Right ventricle myocardium superior (tissue), 1 donor: ENCODE measurements at places on chromosomes 1 and 21. TPM values are rescaled to one million over a fixed set of nuclear protein-coding genes. Genes with fewer than 3 reads are reported as not detected.

ENO1 gene
- total RNA-seq = 136 TPM

DNA sequence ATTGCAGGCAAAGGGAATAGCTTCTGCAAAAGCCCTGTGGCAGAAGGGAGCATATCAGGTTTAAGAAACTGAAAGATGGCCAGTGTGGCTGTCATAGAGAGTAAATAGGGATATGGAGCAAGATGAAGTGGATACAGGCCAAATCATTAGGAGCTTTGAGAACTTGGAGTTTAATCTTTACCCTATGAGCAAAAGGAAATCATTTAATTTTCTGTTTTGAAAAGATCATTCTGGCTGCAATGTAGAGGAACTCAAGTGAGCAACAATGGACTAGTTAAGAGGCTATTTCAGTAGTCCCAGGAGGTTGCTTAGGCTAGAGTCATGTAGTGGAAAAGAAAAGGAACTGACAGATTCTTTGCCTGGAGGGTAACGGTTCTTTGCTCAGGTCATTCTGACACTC is 47.2 kb downstream of the RAP1A start:
- DNase-seq = no peak

DNA sequence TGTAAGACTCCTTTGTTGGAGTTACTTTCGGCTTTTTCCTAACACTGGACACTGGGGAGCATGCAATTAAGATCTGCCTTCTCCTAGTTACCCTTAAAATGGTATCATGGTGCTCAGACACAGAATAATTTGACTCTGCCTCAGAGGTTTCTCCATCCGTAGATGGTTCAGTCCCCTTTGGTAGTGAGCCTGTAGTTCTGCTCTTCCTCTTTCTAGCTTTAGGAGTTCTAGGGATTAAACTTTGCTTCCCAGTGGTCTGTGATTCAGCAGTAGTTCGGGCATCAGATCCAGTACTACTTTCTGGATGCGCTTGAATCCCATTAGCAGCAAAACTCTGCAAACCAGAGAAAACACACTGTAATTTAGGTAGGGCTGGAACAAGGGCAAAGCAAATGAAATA is 1.5 kb downstream of the DNTTIP2 start:
- DNase-seq = no peak

DNA sequence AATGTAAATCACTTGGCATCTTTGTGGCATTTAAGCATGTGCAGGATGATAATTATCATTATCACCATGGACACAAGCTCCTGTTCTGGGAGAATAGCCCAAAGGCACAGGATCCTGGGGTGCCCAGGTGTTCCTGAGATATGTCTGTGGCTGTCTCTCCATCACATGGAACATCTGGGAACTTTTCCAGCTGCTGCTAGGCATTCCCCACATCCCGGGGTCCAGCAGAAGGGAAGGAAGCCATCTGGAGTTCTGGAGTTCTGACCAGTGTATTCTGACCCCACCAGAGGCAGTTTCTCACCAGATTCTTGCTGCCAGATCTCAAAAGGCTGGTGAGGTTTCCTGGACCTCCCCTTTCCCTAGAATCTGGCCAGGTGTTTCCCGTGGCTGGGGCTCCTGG is 259.7 kb upstream of the VAMP3 start:
- DNase-seq = no peak

GRCh38 chr1:48016515-48016914 is 19.3 kb upstream of the TRABD2B start:
- DNase-seq = no peak

DNA sequence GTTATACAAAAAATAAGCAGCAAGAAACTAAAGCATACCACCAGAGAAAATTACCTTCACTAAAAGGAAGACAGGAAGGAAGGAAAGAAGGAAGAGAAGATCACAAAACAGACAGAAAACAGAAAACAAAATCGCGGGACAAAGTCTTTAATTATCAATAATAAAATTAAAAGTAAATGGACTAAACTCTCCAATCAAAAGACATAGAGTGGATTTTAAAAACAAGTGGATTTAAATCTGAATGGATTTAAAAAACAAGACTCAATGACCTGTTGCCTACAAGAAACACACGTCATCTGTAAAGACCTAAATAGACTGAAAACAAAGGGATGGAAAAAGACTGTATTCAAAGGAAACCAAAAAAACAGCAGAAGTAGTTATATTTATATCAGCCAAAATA is 75.7 kb upstream of the MAGI3 start:
- DNase-seq = no peak

- peak; percentile 65 for DNase-seq
Observed at GRCh38 chr1:33338440-33339211, 17.7 kb upstream of the A3GALT2 start.

GRCh38 chr21:46039891-46040660 is 57.8 kb upstream of the COL6A2 start:
- no peak for DNase-seq

FCGR1A gene
- total RNA-seq = 0.46 TPM

DNA sequence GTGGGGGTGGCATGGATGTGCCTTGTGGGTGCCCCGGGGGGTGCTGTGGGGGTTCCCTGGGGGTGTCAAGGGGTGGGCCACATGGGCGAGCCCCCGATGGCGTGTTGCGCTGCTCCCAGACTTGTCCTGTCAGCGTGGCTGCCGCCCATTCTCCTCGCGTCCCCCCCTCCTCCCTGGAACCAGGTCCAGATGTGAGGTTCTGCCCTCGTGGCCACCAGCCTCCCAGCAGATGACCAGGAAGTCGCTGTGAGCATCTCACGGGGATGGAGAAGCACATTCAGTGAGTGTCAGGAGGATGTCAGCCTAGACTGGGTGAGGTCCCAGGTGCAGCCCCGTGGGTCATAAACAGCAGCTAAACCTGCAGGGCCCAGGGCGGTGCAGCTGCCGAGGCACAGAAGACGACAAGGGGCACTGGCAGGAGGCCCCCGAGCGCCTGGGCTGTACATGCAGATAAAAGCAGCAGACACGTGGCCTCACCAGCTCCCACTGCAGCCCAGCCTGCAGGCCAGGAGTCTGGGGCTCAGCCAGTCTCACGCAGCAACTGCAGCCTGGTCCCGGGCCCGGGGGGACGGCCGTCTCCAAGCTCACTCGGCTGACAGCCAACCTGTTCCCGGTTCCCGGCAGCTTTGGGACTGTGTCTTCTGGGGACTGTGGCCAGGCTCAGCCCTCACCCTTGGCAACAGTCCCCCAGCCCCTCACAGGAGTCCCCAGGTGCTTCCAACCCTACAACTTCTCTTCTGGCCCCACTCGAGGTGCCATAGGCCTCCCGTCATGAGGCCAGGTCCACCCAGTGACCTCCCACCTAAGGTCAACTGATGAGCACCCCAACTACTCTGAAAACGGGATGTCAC is 17.5 kb upstream of the COL6A2 start:
- DNase-seq = peak; percentile 85

GRCh38 chr1:235077571-235078479 is 50.8 kb downstream of the TOMM20 start:
- no peak for DNase-seq

IL6R gene
- 10.3 TPM for total RNA-seq

TMEM79 gene
- 1.3 TPM for total RNA-seq

DNA sequence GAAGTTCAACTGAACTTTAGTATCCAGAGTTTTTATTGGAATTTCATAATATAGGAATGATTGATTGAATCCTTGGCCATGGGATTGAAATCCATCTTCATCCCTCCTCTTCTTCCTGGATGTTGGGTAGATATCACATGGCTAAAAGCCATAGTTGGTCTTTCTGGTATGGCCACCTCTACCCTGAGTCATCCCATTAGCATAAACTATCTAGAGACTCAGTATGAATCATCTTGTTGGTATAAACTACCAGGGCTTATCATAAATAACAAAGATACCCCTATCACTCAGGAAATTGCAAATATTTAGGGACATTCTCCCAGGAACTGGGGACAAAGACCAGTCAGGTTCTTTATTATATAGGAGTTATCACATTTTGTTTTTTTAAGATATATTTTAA is 21.2 kb upstream of the ZP4 start:
- no peak for DNase-seq

GRCh38 chr1:93753791-93754763 is 72.4 kb upstream of the BCAR3 start:
- DNase-seq = no peak

IPO13 gene
- total RNA-seq = 58.8 TPM

- DNase-seq = no peak
Observed at GRCh38 chr1:217062586-217062985, 339.4 kb upstream of the ESRRG start.
